Hematopoietic multipotent progenitor cell treated with erythropoietin and hydrocortisone succinate and interleukin-3 and kit ligand, for 8 days (in vitro differentiated cells): ENCODE measurements at places on chromosomes 1 and 21.
A peak's percentile ranks its signal among the peaks of the same experiment; 100 is the strongest.

- no peak for DNase-seq
Measured at GRCh38 chr1:22101199-22101598, 41.7 kb downstream of the WNT4 start.

DNA sequence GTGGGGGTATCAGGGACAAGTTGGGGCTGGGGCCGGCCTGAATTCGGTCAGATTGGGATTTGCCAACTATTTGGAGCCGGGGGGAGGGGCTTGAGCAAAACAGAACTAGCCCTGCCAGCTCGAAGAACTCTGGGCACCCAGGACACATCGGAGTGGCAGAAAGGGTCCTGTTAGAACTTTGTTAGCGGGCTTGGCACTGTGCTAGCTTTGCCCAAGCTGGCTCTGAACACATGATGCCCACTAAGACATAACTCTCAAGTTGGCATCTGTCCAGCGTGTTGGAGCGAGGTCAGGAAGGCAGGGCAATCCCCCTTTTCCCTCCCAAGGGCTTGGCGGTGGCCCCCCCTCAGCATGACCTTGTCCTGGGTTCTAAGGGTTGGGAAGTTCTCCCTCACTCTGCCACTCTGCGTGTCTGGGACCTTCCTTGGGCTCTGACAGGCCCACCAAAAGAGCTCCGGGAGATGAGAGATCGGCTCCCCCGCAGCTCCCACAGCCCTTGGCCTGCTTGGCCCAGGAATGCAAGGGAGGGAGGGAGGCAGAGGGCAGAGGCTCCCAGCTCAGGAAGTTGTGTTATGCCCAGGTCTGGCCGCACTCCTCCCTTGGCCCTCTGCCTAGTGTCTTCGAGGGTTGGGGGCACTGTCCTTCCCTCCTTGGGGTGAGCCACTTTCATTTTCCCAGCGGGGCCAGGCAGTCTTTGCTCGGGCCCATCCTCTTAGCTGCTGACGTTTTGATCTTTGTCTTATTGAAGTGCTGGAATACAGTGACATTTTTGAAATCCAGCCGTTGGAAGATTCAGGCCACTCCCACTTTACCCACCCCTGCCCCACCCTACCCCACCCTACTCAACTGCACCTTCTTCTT, 1.2 kb downstream of the LMNA start:
- peak; percentile 74 for DNase-seq

DNA sequence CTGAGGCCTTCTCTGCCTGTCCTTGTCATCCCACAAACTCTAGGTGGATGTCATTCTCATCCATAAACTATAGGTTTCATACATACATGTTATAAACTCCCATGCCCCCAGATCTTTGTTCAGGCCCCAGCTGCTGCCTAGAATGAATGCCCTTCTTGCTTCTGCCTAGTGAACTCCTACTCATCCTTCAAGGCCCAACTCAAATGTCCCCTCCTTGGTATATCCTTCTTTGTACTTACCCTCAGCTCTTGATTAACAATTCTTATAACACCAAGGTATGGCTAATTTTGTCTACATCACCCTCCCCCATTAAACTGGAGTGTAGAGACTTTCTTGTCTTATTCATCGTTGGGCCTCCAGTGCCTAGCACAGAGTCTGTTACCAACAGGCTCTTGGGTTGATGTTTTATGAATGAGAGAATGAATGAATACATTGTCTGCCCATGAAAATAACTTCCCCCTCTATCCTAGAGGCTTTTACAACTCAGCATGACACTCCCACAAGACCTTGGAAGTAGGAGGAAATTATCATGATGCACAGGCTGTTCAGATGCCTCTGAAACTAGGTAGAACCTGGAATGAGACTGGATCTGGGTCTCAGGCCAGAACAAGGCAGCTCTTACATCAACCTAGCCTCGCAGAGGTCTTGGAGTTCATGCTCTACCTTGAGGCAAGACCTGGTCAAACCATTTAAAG, 26.9 kb downstream of the EPHB2 start:
- DNase-seq: no peak

DNA sequence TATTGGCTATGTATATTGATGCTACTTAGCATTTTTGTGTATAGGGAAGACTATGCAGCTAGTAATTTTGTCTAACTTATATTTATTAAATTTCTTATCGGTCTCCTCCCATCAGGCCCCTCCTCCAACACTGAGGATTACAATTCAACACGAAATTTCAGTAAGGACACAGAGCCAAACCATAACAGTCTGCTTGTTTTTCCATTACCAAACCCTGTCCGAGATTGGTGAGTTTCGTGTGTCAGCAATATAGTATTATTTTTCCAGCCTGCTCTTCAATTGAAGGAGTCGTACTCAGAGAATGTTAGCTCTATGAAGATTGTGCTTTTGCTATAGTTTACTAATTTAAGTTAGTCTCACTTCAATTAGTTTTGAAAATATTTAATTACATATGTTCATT, 1495.3 kb downstream of the MRPL39 start:
- DNase-seq: no peak

DNA sequence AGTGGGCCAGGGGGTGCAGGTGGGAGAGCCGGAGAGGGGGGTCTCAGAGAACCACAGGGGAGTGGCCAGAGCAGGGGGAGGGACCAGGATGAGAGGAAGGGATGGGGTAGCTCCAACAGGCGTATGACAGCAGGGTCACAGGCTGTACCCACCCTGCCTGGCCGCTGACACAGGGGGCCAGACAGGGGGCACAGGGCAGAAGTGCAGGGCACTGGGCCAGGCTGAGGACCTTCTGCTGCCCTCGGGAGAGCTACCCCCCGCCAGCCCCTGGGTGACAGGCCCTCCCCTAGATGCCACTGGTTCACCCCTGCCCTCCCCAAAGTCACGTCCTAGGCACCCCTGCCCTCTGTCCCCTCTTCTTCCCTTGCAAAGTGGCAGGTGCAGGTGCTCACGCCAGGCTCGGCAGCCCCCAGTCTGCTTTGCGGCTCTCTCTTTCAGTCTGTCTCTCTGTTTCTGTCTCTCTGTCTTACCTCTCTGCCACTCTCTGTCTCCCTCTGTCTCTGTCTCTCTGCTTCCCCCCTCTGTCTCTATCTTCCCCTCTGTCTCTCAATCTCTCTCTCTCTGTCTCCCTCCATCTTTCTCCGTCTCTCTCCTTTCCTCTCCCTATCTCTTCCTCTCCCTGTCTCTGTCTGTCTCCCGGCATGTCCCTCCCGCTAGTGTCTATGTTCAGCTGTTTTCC, 48.5 kb downstream of the WNT9A start:
- DNase-seq: no peak

GRCh38 chr1:213136190-213136917, 85.3 kb downstream of the RPS6KC1 start:
- no peak for DNase-seq

- peak; percentile 42 for DNase-seq
Measured at GRCh38 chr1:221839782-221840395, 98.0 kb upstream of the DUSP10 start.
